Caki2 (cell line): ENCODE measurements at places on chromosomes 2 and 18.
A peak's percentile ranks its signal among the peaks of the same experiment; 100 is the strongest.

GRCh38 chr18:3726238-3726951, 276.4 kb downstream of the TGIF1 start:
- peak; percentile 51 for DNase-seq

DNA sequence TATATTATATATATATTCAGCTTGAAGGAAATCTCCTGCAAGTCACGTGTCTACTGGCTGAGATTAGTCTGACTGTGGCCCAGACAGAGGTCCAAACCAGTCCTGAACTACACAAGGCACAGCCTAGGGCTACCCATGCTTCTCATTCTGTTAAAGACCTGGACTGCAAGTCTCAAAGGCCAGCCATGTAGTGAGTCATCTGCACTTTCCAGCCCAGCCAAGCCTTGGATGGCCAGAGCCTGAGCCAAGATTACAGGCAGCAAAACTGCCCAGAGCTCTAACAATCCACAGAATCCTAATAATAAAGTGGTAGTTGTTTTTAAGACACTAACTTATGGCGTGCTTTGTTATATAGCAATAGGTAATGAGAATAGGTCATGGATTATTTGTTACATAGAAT, 259.6 kb downstream of the SS18 start:
- DNase-seq = no peak

GRCh38 chr2:132403146-132403545, 13.5 kb upstream of the GPR39 start:
- DNase-seq = no peak

DNA sequence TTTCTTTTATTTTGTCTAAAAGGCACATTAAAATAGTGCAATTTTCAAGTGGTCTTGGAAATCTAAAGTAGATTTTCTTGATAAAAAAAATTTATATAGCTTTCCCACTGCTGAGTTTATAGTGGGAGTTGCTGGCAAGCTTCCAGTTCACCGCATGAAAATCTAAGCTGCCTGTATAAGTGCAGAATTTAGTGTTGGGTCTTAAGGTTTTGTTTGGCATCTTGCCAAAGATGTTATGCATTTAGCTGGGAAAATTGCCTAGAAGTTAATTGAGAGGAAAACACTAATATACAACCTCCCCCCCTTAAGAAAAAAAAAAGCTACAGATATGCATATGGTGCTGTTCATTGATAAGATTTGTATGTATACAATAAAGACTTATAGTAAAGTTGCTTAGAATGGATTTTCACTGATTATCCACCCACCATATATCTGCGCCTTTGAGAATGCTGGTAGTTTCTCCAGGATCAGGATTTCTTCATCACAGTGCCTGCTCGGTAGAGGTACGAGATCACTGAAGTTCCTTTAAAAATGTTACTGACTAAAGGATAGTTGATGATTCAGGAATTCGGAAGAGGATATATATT, 803.2 kb upstream of the POU3F3 start:
- no peak for DNase-seq

DNA sequence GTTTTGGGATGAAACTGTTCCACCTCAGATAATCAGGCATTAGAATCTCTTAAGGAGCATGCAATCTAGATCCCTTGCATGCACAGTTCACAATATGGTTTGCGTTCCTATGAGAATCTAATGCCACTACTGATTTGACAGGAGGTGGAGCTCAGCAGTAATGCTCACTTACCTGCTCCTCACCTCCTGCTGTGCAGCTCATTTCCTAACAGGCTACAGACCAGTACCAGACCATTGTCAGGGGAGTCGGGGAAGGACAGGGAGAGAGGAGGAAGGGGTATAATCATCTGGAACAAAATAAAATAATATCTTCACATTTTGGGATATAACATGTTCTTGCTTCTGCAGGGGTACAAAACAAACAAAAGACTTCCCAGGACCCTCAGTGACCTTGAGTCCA, 532.0 kb upstream of the FSHR start:
- DNase-seq = no peak

DNA sequence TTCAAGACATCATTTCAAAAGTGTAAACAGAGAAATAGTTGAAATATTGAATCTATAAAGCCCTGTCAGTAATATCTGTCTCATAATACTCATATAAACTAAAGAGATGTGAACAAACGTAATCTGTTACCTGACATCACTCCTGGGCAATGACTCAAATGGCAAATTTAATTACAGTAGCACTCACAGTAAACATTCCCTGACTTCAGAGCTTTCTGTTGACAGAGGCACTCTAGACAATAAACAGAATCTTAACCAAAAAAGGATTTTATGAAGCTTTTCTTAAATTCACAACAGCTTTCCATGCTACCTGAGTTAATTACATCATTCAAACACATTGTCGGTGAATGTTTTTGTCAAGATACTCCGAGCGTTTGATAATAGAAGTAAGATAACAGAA, 128.1 kb upstream of the PDE1A start:
- no peak for DNase-seq

GRCh38 chr2:23482607-23483006, 97.6 kb downstream of the KLHL29 start:
- no peak for DNase-seq

DNA sequence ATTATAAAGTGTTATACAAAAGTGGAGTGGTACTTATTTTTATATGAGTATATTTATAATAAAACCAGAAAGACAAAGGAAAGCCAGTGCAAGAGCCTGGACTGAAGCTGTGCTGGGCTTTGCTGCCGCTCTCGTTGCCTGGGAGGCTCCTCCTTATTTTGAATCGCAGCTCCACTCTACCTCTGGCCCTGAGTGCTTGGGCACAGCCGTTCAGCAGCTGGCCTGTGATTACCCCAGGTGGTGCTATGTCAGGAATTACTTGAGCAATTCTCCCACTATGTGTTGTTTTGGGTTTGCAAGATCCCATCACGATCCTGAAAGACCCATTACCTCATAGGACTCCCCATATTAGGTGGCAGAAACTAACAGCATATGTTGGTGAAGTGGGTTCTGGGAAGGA, 53.0 kb upstream of the LCLAT1 start:
- no peak for DNase-seq

DNA sequence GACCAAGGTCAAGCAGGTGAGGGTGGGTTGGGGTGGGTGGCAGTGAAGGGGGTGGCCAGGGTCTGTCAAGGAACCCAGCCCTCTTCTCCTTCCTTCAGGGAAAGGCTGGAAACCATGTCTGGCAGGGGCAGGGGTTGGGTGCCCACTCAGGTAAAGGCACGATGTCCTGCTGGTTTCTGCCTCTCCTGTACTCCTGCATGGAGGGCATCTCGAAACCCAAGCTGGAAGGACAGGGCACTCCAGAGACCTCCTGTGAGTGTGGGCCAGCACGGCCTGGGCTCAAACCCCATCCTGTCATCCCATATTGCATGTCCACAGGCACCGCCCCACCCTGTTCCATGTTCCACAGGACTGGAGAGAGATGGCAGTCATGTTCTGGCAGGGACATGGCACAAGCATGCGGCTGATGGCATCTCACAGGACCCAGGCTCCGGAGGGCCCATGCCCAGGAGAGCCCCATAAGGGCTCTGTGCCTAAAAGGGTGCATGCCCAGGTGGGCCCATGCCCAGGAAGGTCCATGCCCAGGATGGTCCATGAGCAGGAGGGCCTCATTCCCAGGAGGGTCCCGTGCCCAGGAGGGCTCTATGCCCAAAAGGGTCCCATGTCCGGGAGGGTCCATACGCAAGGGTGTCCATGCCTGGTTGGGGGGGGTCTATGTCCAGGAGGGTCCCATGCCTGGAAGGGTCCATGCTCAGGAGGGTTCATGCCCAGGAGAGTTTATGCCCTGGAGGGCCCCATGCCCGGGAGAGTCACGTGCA, 6.4 kb downstream of the GPR35 start:
- no peak for DNase-seq

DNA sequence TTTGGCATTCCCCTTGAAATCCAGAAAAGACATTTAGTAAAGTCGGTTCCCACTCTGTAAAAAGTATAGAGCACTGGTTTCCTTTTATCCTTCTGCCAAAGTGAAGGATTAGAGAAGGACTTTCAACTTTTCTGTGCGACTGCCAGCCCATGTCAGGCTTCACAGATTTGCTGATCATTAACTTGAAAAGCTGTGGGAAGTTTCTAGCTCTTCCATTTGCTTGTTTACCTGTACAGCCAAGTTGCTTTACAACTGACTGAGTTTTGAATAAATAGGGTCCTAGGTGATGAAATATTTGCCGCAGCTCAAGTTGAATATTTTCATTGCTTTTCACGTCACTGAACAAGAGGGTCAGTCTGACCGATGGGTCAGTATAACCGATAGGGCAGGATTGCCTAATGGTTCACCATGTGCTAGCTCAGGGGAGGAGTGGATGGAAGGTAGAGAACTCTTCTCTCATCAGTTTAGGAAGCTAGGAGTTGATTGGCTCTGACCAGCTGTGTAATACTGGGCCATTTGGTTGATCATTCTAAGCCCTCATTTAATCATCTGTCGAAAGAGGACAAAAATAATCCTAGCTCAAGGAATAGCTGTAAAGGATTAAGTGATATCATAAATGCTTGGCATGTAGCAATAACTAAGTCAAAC, 30.4 kb downstream of the UPP2 start:
- DNase-seq = peak; percentile 95

DNA sequence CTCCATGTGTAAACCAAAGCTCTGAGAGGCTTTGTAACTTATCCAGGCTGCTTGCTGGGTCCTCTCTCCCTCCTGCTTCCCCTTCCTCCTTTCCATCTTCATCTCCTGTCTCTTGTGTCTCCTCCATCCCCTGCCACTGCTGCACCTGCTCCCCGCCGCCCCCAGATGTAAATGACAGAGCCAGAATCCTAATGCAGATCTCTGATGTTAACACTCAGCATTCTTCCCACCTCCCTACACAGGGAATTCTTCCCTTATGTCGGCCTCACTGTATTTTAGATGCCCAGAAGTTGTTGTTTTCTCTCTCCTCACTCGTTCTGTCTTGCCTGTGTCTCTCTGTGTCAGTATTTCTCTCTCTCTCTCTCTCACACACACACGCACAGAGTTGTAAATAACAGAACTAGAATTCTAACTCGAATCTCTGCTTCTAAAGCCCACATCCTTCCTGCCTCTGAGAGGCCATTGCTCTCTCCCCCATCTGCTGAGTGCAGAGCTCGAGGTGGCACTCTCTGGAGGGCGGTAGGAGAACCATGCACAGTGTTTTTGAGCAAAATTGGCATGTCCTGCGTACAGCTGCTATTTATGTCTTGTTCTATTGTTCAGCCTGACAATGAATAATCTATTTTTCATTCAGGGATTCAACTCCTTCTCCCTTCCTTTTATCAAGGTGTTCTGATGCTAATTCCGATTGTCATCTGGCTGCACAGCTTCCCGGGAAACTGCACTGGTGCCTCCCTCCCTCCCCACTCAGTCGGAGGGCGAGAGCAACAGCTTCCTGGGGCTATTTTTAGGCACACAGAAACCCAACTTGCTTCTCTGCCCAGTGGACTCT, 219.9 kb downstream of the SH3RF3 start:
- DNase-seq = no peak

GRCh38 chr18:42048158-42048557, 93.1 kb downstream of the PIK3C3 start:
- DNase-seq = peak; percentile 47

DNA sequence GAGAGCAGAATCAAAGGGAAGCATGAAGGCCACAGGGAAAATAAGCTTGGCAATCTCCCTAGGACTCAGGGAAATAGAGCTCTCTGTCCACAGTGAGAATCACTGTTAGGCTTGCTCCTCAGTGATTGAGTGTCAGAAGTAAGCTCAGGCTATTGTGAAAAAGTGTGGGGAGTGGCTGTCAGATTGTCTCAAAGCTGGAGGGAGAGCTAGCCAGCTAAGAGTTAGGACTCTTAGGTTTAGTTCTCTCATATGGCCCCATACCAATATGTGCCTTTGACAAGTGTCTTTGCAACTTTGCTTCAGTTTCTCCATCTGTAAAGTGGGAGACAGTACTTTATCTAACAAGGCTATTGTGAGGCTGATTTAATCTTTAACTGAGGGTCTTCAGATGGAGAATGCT, 17.2 kb downstream of the EIF4E2 start:
- no peak for DNase-seq

GRCh38 chr2:239020541-239021041, 172.7 kb downstream of the TWIST2 start:
- DNase-seq = no peak

DNA sequence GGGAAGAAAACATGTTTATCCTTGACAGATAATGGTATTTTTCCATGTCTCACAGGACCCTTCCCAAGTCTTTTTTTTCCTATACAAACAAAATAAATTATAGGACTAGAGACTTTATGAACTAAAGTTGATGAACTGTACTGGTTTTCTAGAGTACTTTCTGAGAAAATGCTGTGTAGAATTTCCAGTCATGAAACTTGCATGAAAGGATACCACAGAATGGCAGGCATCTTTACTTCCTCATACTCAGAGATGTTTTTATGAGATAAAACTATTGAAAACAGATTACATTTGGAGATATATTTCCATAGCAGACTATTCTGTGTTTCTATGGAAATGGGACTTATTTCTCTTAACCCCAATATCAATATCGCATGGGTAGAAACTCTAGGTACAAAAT, 403.5 kb downstream of the PARD3B start:
- DNase-seq = no peak

DNA sequence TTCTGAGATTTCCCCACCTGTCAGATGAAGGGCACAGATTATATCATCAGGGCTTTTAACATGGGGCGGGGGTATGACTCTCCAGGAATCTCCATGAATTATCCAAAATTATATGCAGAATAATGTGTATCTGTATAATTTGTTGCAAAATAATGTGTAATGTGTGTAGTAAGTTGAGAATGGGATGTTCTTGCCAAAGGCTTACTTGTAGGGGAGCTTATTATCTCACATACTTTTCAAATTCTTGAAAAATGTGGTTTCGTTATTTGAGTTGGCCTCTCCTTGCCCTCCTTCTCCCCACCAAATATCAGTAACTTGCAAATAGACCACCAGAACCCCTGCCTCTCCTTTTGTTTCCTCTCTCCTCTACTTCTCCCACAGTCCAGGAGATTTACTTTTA, 35.6 kb downstream of the UBR3 start:
- no peak for DNase-seq

- no peak for DNase-seq
Observed at GRCh38 chr2:159382447-159383028, 96.0 kb upstream of the WDSUB1 start.

DNA sequence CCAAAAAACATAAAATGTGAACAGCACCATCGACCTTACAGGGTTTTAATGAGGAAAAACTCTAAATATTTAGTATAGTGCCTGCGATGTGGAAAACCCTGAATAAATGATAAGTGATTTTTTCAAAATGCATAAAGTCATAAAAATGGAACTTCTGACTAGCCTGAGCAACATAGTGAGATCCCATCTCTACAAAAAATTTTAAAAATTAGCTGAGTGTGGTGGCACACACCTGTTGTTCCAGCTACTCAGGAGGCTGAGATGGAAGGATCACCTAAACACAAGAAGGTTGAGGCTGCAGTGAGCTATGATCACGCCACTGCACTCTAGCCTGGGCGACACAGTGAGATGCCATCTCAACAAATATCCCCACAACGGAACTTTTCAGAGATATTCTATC, 4.2 kb downstream of the GGCX start:
- DNase-seq = no peak
